ENCODE measurements at places on chromosomes 1 and 21.

DNA sequence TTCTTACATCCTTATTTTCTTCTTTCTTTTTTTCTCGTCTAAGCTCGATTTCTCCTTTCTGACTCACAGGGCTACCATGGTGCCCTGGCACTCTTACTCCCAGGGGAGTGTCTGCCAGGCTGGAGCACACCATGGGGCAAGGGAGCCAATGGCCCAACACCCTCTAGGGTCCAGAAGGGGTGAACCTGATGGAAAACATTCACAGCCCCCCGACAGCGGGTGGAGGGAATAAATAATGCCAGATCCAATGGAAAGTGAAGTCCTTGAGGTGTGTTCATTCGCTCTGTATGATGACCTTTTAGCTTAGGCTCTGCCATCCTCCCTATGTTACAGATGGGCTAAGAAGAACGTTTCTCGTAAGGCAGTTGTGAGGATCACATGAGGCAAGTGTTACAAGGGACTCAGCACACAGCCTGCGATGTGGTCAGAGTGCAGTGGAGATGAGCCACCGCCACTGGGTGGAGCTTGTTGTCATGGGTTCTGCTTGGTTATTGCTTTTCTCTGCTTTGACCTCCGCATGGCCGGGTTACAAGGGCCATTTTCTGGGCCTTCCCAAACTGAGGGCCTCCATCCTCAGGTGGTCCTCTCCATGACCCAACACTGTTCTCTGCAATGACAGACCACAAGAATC lies 3.5 kb upstream of the FCMR start:
- DNase-seq, result no peak

DNA sequence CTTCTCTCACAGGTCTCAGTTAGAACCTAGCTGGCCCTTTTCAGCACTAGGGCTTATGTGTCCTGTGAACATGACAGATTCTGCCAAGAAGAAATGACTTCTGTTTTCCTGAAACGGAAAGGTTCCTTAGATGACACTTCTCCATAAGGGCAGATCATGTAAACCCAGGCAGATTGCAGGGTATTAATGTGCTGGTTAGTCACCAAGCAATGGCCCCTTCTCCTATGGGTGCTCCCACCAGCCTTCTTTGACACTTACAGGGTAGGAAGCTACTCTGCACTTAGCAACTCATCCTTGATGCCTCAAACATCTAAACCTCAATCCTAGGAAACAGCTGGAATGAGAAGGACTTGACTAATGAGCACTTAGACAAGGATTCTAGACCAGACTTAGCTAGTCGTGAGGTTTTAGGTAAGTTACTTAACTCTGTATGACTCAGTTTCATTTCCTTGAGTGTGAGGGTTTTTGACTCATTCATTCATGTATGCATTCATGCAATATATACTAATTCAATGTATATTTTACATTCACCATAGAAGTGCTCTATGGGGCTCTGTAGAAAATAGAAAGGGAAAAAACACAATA lies 74.1 kb upstream of the PLXNA2 start:
- no peak for DNase-seq

GRCh38 chr1:22375601-22376000 lies 76.0 kb upstream of the ZBTB40 start:
- no peak for DNase-seq

- no peak for DNase-seq
Measured at GRCh38 chr1:180269645-180270529, 39.8 kb downstream of the LHX4 start.

DNA sequence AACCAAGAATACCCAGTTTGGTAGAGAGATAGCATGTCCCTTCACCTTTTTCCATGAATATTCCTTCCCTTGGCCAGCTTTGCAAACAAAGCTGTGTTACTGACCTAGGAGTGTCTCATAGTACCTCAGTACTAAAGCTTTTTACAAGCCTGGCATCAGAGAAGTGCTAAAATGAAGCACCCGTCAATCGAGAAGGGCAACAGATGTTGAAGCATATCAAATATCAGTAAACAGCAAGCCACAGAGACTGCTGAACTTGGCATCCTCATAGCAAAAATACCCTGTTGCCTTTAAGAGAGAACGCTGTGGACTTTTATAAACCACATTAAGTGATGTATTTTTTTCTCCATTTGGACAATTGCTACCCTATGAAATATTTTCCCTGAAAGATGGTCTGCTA lies 128.6 kb upstream of the HOOK1 start:
- DNase-seq, result no peak

- no peak for DNase-seq
Measured at GRCh38 chr1:118983558-118984041, 4.5 kb downstream of the TBX15 start.

- DNase-seq, result no peak
Measured at GRCh38 chr1:167698313-167698712, 23.5 kb upstream of the MPZL1 start.

DNA sequence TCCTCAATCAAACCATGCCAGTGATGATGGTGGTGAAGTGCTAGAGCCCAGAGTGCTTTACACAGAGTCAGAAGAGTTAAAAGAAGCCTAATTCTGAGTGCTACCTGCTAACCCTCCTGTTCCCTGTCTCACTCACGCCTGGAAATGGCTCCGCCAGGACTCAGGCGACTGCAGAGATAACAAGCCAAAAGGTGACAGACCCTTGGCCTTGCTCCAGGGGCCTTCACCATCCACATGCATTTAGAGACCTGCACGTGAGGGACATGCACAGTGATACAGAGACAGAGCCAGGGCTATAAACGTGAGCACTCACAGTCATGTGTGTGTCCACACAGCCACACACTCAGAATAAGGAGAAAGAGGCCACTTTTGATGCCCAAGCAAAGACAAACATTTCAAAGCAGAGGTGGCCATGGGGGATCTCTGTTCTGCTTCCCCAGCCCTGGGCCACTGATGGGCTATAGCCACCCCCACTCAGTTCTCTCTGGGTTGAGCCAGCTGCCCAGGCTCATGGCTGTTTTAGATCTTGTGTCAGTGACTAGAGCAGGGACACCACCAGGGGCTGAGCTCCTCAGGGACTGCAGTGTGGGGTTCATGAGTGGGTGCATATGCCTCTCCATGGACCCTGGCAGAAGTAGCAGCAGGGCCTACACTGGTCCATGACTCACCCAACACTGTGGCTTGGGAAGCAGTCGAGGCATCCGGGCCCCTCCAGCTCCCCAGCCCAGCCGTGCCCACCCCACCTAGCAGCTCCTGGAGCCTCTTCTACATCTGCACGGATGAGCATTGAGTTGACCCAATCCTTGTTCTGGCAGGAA lies 117.2 kb downstream of the EPHB2 start:
- DNase-seq, result no peak

DNA sequence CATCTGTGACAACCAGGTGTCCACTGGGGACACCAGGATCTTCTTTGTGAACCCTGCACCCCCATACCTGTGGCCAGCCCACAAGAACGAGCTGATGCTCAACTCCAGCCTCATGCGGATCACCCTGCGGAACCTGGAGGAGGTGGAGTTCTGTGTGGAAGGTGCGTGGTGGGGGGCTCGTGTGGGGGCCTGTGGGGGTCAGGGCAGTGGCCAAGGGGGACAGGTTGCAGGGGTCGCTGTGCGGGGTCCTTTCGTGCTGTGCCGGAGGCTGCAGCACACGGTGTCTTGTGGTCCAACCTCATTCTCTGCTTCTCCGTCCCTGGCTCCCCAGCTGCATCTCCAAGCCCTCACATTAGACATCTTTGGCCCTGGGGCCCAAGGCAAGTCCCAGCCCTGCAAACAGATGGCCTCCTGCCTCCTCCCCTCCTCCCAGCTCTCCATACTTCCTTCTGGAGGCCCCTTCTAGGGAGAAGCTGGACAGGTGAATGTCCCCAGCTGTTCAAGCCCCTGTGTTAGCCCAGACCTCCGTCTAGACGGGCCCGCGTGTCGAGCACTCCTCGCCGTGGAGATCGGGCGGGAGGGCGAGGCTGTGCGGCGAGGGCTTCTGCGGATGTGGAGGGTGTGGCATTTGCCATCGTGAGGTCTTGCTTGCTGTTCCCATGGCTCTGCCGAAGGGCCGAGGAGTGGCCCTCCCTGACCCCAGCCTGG lies 2.5 kb downstream of the AGRN start:
- no peak for DNase-seq

DNA sequence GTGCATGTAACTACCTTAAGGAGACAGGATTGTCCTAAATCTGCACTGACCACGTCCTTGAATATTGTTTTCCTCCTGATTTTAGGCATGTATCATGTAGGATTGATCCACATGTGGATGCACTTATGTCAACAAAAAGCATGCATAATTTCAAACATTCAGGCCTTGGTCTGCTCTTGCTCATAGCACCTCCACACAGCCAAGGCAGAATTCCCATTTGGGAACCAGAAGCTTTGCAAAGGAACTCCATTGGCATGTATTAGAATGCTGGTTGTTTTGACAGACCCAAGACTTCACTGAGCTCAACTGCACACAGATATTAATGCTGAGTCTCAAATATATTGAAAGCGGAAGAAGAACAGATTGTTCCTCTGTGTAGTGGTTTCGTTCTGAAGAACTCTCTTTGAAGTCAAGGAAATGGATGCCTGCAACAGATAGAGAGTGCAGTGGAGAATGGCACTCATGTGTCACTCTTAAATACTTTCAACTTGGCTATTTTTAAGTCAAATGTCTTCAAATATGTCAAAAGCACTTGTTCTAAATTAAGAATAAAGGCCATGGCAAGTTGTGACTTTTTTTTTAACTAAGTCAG lies 387.6 kb downstream of the LTN1 start:
- DNase-seq, result no peak

DNA sequence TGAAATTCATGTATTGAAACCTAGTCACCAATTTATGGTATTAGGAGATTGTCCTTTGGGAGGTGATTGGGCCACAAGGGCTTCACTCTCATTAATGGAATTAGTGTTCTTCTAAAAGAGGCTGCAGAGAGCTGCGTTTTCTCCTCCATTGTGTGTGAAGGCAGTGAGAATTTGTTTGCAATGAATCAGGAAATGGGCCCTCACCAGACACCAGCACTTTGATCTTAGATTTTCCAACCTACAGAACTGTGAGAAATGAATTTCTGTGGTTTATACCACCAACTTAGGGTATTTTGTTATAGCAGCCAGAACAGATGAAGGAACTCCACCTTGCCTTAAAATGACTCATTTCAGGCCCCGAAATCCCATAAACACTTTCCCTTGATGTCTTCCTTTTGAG lies 544.2 kb downstream of the RWDD3 start:
- DNase-seq, result no peak

DNA sequence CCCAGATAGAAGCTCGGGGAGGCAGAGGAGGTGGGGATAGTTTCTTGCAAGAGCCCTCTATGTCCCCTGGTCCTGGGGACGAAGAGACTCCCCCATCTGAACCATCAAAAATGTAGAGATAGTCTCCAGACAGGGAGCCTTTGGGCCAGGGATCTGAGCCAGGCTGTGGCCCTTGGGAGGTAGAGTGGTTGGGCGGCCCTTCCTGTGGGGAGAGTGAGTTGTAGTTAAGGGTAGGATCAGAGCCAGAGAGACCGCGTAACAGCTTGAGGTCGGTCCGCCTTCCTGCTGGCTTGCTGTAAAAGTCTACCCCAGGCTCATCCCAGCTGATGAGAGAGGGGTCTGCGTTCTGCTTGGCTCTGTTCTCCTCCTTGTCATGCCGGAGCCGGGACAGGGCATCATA lies 25.3 kb downstream of the PIK3C2B start:
- no peak for DNase-seq

- DNase-seq, result no peak
Measured at GRCh38 chr21:34498623-34499022, 13.4 kb downstream of the KCNE1 start.

DNA sequence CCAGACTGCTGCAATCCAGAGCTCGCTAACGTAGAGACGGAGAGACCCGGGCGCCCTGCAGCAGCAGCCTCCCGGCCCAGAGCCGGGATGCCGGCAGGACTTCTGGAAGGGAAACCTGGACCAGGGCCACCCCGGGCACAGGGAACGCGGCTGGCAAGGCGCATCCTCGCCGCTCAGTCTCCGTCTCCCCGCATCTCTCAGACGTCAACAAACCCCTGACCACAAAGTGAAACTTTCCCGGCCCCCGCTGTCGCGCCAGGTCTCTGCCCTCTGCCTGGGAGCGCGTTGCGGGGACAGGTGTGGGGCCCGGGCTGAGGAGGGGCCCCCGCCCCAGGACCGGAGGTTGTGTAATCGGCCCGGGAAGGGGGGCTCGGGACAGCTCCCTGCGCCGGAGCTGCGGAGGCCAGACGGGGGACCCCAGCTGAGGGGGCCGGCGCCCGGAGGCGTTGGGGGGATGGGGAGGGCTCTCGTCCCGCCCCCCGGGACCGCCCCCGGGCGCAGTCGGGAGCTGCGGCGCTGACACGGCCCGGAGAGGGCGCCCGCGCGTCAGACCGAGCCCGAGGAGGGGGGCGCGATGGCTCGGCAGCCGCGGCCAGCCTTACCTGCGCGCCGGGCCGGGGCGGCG lies 116.6 kb upstream of the HIVEP3 start:
- DNase-seq, result peak; percentile 84

GRCh38 chr1:171113382-171113781 lies 22.7 kb downstream of the FMO3 start:
- DNase-seq, result no peak

DNA sequence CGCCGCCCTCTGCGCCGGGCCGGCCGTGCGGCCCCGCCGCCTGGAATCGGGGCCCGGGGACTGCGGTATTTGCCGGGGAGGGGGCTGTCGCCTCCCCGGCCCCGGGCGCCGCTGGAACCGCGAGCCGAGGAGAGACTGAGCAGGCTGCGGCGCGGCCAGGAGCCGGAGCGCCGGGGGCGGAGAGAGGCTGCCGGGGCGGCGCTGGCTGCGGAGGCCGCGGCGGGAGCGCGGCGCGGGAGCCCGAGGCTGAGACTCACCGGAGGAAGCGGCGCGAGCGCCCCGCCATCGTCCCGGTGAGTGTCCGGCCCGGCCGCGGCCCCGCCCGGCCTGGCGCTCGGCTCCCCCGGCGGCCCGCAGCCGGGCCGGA lies 746 bp downstream of the DYRK1A start:
- DNase-seq, result no peak

All from stimulated activated naive CD4-positive, alpha-beta T cell (primary cell).